Neural crest cell (in vitro differentiated cells): ENCODE measurements at places on chromosomes 13 and 19.

- DNase-seq: no peak
Observed at GRCh38 chr13:30759748-30760147, 24.4 kb downstream of the ALOX5AP start.

GRCh38 chr13:51262501-51263211 lies 40.5 kb downstream of the FAM124A start:
- no peak for DNase-seq

- no peak for DNase-seq
Observed at GRCh38 chr13:101739382-101740178, 287.1 kb downstream of the ITGBL1 start.

DNA sequence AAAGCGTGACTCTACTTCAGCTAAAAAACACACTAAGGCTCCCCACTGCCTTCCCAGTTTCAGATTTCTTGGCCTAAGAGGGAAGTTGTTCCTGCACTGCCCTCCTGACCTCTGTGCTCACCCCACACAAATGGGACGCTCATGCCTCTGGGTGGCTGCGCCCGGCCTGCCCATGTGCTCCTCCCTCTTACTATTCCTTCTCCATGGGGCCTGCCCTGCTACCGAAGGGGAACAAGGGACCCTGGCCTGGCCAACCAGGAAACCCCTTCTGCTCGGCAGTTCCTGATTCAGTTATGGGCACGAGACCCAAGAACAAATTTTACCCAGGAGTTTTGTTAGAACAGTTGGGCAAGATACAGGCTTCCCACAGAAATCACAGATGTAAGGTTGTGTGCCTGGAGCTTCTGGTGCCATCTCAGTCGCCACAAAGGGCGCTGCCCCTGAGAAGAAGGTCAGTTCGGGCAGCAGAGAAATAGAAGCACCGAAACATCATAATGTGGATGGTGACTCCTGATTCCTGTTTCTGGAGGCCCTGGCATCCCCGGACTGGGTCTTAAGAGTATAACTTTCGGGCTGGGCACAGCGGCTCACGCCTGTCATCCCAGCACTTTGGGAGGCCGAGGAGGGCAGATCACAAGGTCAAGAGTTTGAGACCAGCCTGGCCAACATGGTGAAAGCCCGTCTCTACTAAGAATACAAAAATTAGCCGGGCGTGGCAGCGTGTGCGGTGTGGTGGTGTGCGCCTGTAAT lies 5.4 kb upstream of the PLPP2 start:
- DNase-seq: no peak

- no peak for DNase-seq
Observed at GRCh38 chr19:1042689-1043511, 3.0 kb downstream of the ABCA7 start.

GRCh38 chr13:27794921-27795717 lies 2.8 kb downstream of the GSX1 start:
- DNase-seq: no peak

- DNase-seq: no peak
Observed at GRCh38 chr13:99565478-99566124, 64.3 kb downstream of the TM9SF2 start.

- no peak for DNase-seq
Observed at GRCh38 chr19:18418029-18418482, 1.1 kb upstream of the SSBP4 start.

GRCh38 chr13:20136781-20137703 lies 23.8 kb downstream of the GJA3 start:
- peak; percentile 36 for DNase-seq

DNA sequence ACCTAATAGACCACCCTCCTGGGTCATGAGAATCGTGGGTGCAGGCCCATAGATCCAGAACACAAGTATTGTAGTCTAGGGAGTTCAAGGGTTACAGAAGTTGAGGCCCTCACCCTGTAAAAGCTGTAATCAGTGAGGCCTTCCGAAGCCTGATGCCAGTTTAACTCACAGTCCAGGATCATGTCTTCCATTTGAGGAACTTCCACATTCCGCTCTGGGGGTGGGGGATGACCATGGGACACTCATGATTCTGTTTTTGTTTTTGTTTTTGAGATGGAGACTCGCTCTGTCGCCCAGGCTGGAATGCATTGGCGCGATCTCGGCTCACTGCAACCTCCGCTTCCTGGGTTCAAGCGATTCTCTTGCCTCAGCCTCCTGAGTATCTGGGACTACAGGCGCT lies 1.7 kb upstream of the RASIP1 start:
- no peak for DNase-seq

DNA sequence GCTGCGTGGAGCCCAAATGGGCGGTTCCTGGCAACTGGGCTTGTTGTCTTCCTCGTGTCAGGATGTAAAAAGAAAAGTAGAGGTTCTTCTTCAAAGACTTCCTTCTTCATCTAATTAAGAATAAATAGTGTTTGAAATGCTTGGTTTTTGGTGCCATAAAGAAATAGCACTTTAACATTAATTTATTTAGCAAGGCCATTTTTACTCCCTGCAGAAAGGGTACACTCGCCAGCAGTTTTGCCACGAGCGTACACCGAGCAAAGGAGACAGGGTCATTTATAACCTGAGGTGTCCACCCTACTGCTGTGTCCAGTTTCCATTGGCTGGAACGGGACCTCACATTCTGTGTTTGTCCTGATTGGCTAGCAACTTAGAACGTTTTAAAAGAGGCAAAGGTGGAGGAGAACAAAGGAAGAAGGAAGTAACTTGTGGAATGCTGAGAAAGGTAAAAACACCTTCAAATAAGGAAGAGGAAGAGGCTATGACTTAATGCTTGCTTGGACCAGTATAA lies 21.8 kb upstream of the OR10H1 start:
- DNase-seq: no peak

- no peak for DNase-seq
Observed at GRCh38 chr19:17136021-17136420, 60.4 kb downstream of the MYO9B start.

DNA sequence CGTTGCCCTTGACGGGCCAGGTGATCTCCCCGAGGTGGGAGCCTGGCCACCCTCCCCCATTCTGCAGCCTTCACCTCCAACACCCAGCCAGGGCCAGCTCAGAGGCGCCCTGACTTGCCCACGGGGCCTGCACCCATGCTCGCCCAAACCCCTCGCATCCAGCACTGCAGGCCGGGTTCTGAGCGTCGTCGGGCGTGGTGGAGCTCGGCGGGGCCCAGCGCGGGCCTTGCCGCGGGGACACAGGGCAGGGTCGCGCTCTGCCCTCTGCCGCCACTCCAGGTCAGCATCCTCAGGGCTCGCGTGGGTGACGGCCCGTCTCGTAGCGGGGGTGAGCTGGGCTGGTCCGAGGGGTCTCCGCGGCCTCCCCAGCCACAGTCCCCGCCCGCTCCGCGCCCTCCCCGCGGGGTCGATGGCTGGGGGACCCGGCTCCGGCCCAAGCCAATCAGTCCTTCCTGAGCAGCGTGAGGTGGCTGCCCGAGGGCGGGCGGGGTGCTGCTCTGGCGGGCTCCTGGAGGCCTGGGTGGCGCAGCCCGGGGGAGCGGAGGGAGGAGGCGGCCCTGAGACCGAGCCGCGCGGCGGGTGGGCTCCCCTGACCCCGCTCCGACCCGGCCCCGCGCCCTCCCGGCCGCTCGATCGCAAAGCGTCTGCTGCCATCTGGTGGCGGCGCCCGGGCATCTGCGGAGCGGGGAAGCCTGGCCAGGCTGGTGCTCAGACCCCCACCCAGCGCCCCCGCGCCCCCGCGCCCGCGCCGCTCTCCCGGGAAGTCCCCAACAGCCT lies 61.4 kb downstream of the CCNE1 start:
- peak; percentile 72 for DNase-seq

DNA sequence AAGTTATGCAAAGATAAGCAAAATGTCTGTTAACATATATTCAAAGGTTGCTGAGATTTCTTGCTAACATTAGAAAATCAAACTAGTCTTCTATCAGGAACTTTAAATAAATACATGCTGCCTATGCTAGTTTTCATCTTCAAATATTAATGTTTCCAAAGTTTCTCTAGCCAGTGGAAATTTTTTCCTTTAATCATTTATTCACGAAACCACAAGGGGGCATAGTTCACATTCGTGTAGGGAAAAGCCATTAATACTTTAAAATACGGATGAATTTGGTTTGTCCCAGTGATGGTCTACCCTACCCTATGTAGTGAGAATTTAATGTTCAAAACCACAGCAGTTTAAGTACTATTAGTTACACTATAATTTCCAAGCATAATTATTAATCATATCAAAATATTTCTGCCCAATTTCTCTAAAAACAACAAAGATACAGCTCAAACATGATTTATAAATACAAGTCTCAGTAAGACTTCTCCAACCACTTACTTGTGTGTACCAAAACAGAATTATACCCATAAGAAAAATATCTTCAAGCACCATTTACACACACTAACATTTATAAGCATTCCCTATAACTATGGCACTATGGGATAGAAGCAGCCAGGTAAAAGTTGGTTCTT lies 16.2 kb downstream of the NUFIP1 start:
- no peak for DNase-seq

DNA sequence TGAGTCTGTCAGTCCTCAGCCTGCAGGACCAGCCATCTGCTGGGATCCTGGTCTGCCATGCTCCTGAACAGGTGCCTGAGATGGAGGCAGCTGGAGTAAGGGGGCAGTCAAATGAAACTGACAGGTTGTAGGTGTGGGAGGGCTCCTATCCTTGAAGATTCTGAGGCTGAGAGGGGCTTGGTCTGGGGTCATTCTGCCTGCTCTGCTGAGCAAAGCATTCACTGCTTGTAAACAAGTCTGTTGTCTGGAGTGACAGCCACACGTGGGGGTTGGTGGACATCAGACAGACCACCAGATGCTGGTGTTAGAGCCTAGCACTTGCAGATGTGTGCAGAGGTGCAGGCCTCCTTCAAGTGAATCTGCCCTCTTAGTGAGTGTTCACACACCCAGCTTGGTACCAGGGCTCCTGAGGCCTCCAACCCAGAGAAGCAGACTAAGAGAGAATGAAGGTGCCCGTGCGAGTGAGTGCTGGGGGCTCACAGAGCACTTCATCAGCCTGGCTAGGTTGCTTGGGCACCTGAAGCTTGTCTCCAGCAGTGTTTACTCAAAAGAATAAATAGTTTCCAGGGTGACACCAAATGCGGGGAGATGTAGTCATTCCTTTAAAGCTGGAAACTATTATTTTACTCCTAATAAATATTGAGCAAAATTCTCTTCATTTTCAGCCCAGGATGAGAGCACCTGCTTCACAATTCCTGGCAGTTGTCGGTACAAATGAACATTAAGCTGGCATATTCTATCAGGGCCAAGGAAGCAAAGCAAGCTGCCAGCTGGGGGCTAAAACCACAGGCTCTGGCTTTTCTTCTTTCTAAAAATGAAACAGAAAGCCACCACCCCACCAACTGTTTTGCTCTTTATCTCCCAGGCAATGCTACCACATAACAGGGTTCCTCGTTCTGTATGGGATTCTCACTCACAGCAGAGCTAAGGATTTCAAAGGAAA lies 82.3 kb downstream of the RNASEH2B start:
- DNase-seq: no peak

DNA sequence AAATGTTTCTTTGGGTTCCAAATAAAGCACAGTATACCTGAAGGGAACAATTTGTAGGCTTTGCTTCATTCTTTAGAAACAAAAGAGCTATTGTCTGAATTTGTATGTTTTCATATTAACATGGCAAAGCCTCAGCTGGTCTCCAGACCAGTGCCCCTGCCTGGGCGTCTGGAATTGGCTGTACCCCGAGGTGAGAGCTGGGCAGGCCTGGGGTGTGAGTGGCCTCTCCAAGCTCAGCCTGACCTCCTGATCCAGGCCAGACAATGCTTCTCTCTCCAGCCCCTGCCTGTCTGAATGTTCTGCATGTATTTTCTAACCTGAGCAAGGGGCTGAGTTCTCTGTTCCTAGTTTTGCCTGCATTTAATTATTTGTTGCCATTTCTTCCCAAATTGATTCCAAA lies 66.3 kb upstream of the MCF2L start:
- DNase-seq: no peak

DNA sequence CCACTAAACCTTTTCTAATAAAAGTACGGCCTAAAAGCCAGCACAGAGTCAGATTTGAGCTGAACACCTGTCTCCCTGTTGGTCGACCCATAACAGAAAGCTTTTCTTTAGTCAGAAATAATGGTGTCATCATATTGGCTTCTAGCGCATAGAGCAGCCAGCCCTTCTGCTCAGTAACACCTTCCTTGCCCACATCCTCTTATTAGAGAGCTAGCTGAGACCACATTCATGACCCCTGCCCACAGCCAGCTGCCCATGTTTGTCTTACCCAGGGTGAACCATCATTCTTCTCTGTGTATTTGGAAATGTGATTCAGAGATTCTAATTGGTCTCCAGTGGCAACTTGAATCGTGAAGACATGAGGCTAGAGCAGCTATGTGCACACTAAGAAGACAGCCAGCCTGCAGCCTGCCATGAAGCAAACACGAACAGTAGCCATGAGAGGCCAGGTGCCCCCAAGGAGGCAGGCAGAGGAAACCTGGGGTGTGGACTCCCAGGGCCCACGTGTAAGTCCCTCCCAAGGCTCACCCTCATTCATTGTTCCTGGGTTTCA lies 82.3 kb upstream of the PDCD5 start:
- DNase-seq: no peak

GRCh38 chr13:62093984-62094780 lies 678.5 kb upstream of the PCDH20 start:
- DNase-seq: no peak
